Spleen (tissue), 13 donors: ENCODE measurements at places on chromosomes 5 and 9.
A peak's percentile ranks its signal among the peaks of the same experiment; 100 is the strongest.

- DNase-seq: no peak
Observed at GRCh38 chr5:68344447-68345111, 129.0 kb downstream of the PIK3R1 start.

GRCh38 chr5:151020304-151021110, at the start of gene GPX3:
Gene GPX3 (plus strand): TSS chr5:151020591. CDS start chr5:151020655, 64 bp downstream.
- peak; percentile 93 for DNase-seq

- DNase-seq: no peak
Observed at GRCh38 chr5:107805824-107806223, 135.1 kb upstream of the EFNA5 start.

DNA sequence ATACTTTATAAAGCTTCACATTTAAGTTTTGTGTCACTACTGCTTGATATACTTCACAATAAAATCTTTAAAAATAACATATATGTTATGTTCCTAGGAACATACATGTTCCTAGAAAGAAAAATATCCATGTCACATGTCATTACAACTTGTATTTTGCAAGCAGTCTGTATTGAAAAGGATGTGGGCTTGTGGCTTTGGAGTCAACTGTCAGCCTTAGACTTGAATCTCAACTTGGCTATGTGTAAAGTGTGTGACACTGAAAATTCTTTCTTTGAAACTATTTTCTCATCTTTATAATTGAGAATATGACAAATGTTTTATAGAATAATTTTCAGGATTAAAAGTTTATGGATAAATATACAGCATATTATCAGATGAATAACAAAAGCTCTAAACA, 273.1 kb downstream of the KIAA0825 start:
- DNase-seq: no peak

DNA sequence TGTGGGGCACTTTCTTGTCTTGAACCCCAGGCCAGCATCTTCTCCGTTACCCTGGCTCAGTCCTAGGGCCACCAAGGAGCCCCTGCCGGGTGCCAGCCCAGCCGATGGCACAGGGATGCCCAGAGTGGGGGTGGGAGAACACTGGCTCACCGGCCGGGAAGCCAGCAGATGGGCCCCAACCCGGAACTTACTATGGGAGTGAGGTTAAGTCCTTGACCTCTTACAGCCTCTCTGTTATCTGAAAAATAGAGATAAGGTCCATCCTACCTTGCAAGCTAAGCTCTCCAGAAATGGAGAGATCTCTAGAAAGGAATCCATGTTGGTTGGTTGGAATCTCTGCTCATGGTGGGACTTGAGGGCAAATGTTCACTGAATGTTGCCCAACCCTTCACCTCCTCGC, 20.8 kb downstream of the SH3PXD2B start:
- DNase-seq: no peak

DNA sequence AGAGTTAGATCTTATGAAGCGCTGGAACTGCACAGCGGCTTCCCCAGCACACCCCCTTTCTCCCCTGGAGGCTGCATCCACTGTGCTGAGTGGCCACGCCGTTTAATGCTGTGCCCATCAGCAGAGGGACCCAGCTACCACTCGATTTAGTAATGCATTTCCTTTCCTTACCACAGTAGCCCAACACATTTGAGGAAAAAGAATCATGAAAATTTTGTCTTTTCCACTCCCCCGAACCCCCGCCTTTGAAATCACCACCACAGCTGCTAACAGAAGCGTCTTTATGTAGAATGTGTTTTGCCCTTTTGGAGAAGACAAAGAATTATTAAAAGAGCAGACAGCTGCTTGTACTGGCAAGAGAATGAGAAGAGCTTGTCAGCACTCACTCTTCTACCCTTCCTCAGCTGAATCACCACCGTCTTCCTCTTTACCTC, 73.2 kb downstream of the ACER2 start:
- DNase-seq: no peak

DNA sequence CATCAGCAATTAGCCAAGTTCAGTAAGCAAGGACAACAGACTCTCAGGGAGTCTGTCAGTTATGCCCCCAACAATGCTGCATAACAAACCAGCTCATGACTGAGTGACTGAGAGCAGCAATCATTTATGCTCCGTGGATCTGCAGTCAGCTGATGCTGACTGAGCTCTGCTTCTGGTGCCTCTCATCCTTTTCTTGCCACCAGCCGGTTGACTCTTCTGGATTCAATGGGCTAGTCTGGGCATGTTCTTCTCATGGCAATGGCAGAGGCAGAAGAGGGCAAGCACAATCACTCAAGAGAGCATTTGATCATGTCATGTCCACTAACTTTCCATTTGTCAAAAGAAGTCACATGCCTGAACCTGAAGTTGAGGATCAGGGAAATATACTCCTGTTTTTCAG, 157.0 kb upstream of the NTRK2 start:
- DNase-seq: no peak
